Esophagus squamous epithelium (tissue), 5 donors: ENCODE measurements at places on chromosomes 6 and 20. TPM values are rescaled to one million over a fixed set of nuclear protein-coding genes. Genes with fewer than 3 reads are reported as not detected.

Gene COX7A2
- 378 TPM for total RNA-seq

GRCh38 chr6:29899281-29899680 is 43.1 kb upstream of the HLA-A start:
- no peak for DNase-seq

Gene RREB1
- 79.6 TPM for total RNA-seq

DNA sequence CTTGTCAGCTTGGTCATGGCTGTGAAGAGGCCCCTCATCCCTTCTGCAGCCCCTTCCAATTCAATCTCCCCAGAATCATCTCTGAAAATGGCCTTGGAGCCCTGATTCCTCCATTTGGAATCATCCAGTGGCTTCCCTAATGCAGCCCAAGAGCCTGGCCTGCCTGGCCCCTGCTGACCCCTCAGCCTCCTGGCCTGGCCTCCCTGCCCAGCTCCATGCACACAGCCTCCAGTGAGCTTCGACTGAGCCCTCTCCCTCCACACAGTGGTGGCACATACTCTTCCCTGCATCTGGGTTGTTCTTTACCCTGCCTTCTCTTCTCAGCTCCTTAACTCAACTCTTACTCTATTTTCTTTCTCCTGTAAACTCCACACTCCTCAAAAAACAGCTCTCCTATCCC is 120.9 kb downstream of the ANKRD60 start:
- no peak for DNase-seq

GRCh38 chr6:167097770-167098169 is 25.1 kb upstream of the CCR6 start:
- no peak for DNase-seq

Gene REM1
- 1.3 TPM for total RNA-seq

DNA sequence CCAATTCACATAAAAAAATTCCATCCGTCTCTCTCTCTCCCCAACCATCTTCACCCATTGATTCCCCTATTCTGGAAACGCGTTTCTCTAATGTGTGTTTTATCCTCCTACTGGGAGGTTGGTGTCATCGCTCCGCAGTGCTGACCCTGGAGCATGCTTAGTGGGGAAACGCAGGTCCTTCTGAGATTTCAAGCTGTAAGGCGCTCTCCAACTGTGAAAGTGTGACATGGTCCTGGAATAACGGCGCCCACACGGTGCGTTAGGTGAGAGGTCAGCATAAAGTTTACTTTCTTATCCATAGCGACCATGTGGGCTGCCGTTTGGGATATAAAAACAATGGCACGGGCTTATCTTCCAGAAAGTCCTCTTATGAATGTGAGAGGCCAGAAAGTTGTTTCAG is 123.9 kb downstream of the WDR27 start:
- DNase-seq, result no peak

Gene CYP21A2
- total RNA-seq, result not detected

GRCh38 chr6:170091000-170091638 is 199.8 kb downstream of the DLL1 start:
- no peak for DNase-seq

DNA sequence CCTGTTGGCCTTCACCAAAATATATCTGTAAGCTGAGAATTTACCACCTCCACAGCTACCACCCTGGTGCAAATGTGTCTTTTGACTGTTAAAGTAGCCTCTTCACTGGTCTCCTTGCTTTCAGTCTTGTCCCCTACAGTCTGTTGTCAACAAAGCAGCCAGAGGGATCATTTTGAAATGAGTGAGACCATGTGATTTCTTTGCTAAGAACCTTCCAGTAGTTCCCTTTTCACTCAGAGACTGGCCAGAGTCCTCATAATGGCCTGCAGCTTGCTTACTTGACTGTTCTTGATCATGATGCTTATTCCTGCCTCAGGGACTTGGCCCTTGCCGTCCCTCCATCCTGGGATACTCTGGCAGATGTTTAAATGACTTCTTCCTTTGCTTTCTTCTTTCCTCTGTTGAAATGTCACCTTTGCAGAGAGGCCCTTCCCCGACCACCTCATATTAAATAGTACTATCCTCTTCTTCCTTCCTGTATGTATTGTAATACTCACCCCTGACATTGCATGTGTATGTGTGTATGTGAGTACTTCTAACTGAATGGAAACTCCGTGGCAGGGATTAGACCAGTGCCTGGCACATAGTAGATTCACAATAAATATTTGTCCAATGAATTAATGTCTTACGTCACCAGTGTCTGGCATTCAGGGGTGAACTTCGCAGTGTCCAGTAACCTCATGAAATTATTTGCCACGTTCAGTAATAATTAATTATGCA is 5.0 kb downstream of the MANBAL start:
- no peak for DNase-seq

Gene SLPI
- 1,637 TPM for total RNA-seq

DNA sequence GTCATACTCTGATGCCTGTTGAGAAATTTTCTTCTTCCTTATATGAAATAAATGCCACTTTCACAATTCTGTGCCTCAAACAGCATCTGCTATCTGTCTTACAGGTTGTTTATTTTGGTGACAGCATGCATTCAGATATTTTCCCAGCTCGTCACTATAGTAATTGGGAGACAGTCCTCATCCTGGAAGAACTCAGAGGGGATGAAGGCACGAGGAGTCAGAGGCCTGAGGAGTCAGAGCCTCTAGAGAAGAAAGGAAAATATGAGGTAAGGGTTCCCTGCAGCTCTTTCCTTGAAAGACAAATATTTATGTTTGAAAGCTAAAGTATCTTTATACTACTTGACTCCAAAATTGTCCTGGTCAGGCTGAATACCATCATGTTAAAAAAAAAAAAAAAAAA is 15.8 kb downstream of the TSPYL4 start:
- DNase-seq, result no peak

- no peak for DNase-seq
These were observed 16.9 kb upstream of the MTG2 start for GRCh38 chr20:62165762-62166399.

Gene ANGPT4
- total RNA-seq, result under 0.01 TPM

Gene LY6G6F
- total RNA-seq, result not detected

DNA sequence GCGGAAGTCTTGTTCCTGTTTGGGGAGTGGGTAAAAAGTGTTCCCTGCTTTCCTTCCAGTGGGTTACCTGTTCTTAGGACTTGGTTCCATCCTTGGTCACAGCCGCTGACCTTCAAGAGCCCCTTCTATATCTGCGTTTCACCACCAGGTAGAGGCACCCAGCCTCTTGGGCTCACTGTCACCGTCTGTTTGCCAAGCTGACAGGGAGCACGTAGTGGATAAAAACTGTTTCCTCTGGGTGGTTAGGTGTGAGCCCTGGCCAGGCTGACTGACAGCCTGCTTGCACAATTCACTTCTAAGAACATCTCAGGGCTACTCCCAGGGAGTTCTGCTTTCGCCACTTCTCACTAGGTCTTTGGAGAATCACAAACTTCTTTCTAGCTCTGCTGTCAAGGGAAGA is 1.8 kb upstream of the JPH2 start:
- DNase-seq, result no peak

- no peak for DNase-seq
These were observed 110.3 kb downstream of the CDC5L start for GRCh38 chr6:44497807-44498206.

Gene TXLNB
- total RNA-seq, result 1.1 TPM

DNA sequence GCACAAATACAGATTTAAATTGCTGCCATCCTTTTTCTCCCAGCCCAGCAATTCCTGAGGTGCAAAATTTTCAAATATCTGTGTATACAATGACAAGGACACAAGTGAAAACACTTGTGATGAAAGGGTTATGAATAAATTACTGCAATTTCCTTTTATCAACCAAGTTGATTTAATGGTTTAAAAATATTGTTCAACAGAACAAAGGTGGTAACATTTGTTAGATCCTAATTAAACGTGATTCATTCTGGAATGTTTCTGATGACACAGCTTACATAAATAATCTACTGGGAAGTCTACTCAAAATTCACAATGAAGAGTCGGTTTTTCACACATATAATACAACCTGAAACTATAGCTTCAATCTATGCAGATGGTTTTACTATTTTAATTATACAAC is 17.1 kb downstream of the B4GALT5 start:
- DNase-seq, result no peak

GRCh38 chr20:38583306-38583705 is 2.3 kb downstream of the ADIG start:
- DNase-seq, result no peak

Gene CLPSL2
- not detected for total RNA-seq

- no peak for DNase-seq
These were observed 47.3 kb downstream of the L3MBTL3 start for GRCh38 chr6:130065609-130066156.

Gene FAM217A
- total RNA-seq, result not detected

Gene OR2B6
- not detected for total RNA-seq

DNA sequence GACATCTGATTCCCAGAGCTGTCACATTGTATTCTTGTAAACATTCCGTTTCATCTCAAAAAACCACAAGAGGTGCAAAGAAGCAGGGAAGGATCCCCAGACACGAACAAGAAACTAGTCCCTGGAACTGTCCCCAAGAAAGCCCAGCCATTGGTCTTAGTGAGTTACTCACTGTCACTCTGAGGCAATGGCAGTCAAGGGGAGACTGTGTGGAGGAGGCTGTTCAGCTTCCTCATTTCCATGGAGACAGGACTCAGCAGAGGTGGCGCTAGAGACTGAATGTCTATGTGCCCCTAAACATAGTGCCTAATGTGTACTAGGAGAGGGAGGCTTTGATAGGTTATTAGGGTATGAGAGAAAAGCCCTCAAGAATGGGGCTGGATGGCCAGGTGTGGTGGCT is 11.1 kb downstream of the ULBP1 start:
- no peak for DNase-seq

Gene NRN1
- 0.19 TPM for total RNA-seq

GRCh38 chr20:39563349-39563748 is 601.2 kb downstream of the DHX35 start:
- no peak for DNase-seq

Gene XKR7
- not detected for total RNA-seq

DNA sequence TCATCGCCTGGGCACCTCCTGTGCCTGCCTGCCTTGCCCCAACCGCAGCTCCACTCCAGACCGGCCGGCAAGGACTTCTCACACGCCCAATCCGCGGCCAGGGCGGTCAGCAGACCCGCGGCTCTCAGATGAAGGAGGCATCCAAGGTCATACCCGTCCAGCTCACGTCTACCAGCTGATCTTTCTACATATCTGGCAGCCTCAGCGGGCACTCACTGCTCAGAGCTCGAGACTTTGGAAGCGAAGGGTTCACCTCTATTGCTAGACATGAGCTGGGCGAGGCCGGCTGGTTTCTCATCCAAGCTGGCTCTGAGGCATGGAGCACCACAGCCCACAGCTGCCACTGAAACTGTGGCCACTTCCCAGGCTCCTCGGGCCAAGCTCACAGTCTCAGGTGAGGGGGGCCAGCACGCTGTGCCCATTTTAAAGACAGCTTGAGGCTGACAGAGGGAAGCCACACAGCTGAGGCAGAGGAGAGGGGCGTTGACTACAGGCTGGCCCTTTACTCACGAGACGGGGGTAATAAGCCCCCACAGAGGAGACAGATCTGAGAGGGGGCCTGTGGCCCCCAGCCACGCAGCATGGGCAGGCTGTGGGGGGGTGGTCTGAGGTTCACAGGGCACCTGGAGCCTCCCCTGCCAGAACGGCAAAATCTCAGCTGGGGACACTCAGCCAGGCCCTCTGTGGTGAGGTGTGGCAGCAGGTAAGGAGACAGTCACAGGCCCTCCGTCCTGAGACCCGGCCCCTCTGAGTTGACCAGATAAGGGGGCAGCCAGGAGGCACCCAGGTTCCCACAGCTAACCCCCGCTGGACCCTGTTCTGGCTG is 2.0 kb downstream of the LAMA5 start:
- DNase-seq, result no peak

Gene OVOL2
- 8.3 TPM for total RNA-seq

GRCh38 chr6:75334266-75335040 is 49.9 kb upstream of the TMEM30A start:
- no peak for DNase-seq
